ENCODE measurements at places on chromosomes 2 and 18. TPM values are rescaled to one million over a fixed set of nuclear protein-coding genes. Genes with fewer than 3 reads are reported as not detected.

The GALR1 gene
- total RNA-seq = 0.06 TPM

The SERTAD2 gene
- total RNA-seq = 20.7 TPM

DNA sequence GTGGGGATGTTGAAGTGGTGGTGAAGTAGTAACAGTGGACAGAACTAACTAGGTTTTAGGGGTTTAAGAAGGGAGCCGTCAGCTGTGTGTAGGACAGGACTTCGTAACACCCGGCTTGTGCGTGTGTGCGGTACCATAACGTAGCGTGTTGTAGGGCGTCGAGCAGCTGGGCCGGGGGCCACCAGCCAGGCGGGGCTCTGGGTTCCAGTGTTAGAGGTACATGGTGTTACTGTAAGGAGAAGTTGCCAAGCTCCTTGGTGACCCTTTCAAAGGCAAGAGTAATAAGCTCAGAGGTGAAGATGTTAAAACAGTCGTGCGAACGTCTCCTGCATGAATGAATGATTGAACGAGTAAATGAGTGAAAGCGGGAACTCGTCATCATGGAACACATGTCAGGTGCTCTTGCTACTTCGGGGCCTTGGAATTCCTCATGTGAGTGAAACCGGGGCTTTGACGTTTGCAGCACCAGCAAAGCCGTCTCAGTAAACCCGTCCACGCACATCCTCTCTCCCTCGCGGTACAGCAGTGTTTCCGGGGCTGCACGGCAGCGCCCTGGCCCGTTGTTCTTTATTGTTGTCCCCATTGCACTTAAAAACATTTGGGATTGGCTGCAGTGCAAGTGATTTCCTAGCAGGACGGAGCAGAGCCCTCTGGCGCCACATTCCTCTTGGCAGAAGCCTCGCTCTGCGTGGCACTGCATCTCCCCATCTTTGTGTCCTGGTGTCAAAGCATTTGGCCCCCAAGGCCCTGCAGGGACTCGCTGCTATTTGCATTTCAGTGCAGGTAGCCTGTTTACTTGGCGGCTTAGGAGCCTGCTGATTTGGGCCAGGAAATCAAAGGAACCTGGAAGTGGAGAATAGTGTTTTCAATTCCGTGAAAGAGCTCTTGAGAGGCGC is 115.0 kb downstream of the GBX2 start:
- no peak for DNase-seq
- H3K27me3 ChIP-seq = no peaks in the 10 kb centered on the region
- peaks cover 12% of the 10 kb centered on the region for H3K36me3 ChIP-seq
- H3K4me3 ChIP-seq = no peak overlapping the region
- H3K4me1 ChIP-seq = no peaks in the 10 kb centered on the region

DNA sequence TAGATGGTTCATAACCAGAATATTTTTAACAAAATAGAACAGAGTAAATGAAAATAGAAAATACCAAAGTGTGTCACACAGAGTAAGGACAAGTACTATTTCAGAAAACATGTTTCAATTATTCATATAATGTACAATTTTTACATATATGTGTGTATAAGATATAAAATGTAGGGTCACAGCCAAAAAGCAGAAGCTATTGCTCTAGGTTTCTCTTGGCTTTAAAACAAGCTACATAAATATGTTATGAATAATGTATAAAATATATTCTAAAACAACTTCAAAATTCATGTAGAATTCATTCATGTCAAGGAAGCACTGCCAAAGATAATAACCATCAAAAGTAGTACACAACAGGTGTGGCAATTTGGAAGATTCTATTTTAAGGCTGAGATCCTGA is 218.2 kb downstream of the TTC32 start:
- H3K36me3 ChIP-seq = no peaks in the 10 kb centered on the region
- DNase-seq = no peak
- H3K4me1 ChIP-seq = no peaks in the 10 kb centered on the region
- no peak overlapping the region for H3K27ac ChIP-seq
- H3K4me3 ChIP-seq = no peak overlapping the region

The ABCG8 gene
- total RNA-seq = not detected

- DNase-seq = peak; percentile 70
- peak overlapping the region; percentile 75 for H3K4me3 ChIP-seq
- peaks cover 32% of the 10 kb centered on the region for H3K4me1 ChIP-seq
- H3K27me3 ChIP-seq = no peaks in the 10 kb centered on the region
- H3K27ac ChIP-seq = peak overlapping the region; percentile 98
- peaks cover 12% of the 10 kb centered on the region for H3K36me3 ChIP-seq
Observed at GRCh38 chr2:102143450-102143985, 972 bp downstream of the IL1R1 start.

GRCh38 chr2:39623917-39624316 is 41.8 kb upstream of the TMEM178A start:
- H3K4me3 ChIP-seq = no peak overlapping the region
- no peaks in the 10 kb centered on the region for H3K27me3 ChIP-seq
- H3K27ac ChIP-seq = no peak overlapping the region

GRCh38 chr18:79600596-79600995 is 79.0 kb upstream of the CTDP1 start:
- no peaks in the 10 kb centered on the region for H3K27me3 ChIP-seq
- H3K4me3 ChIP-seq = no peak overlapping the region
- H3K27ac ChIP-seq = no peak overlapping the region
- H3K36me3 ChIP-seq = no peaks in the 10 kb centered on the region
- no peak for DNase-seq

The FER1L5 gene
- 0.14 TPM for total RNA-seq

DNA sequence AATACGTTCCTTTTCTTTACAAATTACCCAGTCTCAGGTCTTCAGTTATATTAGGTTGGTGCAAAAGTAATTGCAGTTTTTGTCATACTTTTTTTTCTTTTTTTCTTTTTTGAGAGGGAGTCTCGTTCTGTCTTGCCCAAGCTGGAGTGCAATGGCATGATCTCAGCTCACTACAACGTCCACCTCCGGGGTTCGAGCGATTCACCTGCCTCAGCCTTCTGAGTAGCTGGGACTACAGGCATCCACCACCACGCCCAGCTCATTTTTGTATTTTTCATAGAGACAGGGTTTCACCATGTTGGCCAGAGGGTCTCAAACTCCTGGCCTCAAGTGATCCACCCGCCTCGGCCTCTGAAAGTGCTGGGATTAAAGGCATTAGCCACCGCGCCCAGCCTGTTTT is 43.8 kb upstream of the ASAP2 start:
- DNase-seq = no peak
- H3K27me3 ChIP-seq = no peaks in the 10 kb centered on the region
- H3K27ac ChIP-seq = no peak overlapping the region
- H3K4me3 ChIP-seq = no peak overlapping the region

The GRHL1 gene
- 2.7 TPM for total RNA-seq

The RFTN2 gene
- 12.3 TPM for total RNA-seq

DNA sequence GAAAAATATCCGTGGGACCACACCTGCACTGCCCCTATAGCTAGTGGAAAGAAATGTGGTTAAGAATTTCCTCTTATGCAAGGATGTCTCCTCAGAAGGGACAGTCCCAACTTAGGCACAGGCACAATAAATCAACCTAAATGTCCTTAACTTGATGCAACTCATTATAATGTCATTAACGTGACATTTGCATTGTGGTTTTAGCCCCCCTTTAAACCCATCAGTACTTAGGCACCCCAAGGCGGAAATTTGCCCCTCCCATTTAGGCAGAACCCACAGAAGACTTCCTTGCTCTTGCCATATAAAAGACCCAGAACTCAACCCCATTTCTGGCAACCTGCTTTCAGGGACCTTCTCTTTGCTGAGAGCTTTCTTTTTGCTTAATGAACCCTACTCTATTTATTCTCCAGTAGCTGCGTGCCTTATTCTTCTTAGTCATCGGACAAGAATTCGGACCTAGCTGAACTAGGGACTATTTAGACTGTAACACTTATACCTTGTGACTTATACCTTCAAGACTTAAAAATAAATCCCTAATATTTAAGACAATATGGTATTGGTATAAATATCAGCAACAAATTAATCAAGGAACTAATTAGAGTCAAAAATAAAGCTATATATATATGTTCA is 1281.6 kb upstream of the TMEFF2 start:
- H3K4me1 ChIP-seq = no peaks in the 10 kb centered on the region
- H3K27ac ChIP-seq = no peak overlapping the region
- no peak overlapping the region for H3K4me3 ChIP-seq
- H3K36me3 ChIP-seq = no peaks in the 10 kb centered on the region

DNA sequence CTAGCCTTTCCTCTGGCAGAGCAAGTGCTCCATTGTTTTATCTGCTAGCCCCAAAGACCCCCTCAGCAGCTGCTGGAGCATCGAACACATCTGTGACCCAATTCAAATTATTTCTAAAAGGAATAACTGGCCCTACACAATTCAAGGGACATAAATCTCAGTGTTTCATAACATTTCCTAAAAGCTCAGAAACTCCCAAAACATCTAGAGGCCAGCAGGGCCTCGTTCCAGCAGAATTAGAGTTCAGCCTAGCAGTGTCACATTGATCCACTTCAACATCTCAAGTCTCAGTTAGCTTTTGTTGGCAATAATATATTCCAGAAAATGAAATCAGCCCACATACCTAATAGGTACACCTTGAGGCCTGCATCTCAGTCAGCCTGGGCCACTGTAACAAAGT is 179.1 kb downstream of the ETAA1 start:
- H3K36me3 ChIP-seq = no peaks in the 10 kb centered on the region
- no peaks in the 10 kb centered on the region for H3K4me1 ChIP-seq
- H3K4me3 ChIP-seq = no peak overlapping the region
- no peak for DNase-seq

The SCN9A gene
- 10.5 TPM for total RNA-seq

- DNase-seq = no peak
- H3K36me3 ChIP-seq = no peaks in the 10 kb centered on the region
- H3K4me3 ChIP-seq = no peak overlapping the region
- H3K4me1 ChIP-seq = no peaks in the 10 kb centered on the region
Observed at GRCh38 chr2:66814916-66815315, 380.0 kb downstream of the MEIS1 start.

- no peaks in the 10 kb centered on the region for H3K36me3 ChIP-seq
- H3K4me3 ChIP-seq = no peak overlapping the region
- no peak for DNase-seq
- no peaks in the 10 kb centered on the region for H3K4me1 ChIP-seq
- no peaks in the 10 kb centered on the region for H3K27me3 ChIP-seq
Observed at GRCh38 chr2:150459281-150459680, 28.2 kb downstream of the RND3 start.

DNA sequence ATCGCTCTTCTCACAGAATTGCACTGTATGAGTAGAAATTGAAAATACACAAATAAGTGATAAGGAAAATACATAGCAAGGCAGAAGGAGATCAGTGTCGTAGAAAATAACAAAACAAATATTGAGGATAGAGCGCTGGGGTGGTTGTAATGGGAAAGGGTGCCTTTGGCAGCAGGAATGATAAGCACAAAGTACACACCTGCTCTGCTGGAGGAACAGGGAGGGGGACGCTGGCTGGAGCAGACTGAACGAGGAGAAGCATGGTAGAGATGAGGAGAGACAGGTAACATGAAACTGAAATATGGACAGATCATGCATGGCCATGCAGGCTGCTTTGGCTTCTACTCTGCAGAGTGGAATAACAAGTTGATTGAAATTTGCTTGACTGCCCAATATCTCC is 181.2 kb upstream of the FSHR start:
- H3K36me3 ChIP-seq = no peaks in the 10 kb centered on the region
- H3K4me3 ChIP-seq = no peak overlapping the region
- no peak overlapping the region for H3K27ac ChIP-seq

DNA sequence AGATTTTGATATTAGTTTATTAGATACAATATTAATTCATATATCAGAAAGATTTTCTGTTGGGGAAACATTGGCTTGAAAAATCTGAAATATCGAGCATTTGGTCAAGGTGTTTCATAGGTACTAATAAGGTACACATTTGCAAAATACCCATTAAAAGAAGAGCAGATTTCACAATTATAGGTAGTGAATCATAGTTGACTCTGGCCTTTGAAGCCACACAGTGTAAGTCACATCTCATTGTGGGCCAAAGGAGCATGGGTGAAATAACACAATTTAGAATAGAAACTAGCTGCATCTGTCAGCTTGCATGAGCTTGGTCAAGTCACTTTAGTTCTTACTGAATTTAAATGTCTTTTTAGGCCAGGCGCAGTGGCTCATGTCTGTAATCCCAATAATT is 4.9 kb downstream of the KDM3A start:
- H3K36me3 ChIP-seq = peaks cover 40% of the 10 kb centered on the region
- no peaks in the 10 kb centered on the region for H3K27me3 ChIP-seq
- no peak for DNase-seq
- no peak overlapping the region for H3K27ac ChIP-seq

- H3K4me1 ChIP-seq = no peaks in the 10 kb centered on the region
- no peak for DNase-seq
- no peaks in the 10 kb centered on the region for H3K36me3 ChIP-seq
- H3K27ac ChIP-seq = peak overlapping the region; percentile 1
- no peaks in the 10 kb centered on the region for H3K27me3 ChIP-seq
Observed at GRCh38 chr2:229170916-229171315, 100.2 kb downstream of the PID1 start.

DNA sequence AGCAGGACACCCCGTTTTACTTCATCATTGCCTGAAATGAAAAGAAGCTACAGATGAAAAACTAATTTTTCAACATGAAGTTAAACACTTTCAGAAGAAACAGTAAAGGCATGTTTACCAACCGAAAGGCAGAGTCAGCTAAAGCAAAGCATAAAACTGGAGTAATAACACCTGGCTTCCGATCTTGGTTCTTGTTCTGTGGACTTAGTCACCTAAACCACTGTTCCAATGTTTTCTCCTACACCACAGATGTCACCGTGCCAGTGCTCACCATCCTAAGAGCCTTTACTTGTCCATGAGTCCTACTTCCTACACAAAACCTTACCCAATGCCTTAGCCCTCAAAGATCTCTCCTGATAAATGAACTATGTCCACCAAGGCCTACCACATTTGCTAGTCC is 13.5 kb downstream of the MCM6 start:
- H3K36me3 ChIP-seq = peaks cover 62% of the 10 kb centered on the region
- no peak overlapping the region for H3K27ac ChIP-seq
- no peaks in the 10 kb centered on the region for H3K27me3 ChIP-seq
- H3K4me1 ChIP-seq = no peaks in the 10 kb centered on the region
- no peak overlapping the region for H3K4me3 ChIP-seq
- no peak for DNase-seq

GRCh38 chr2:88054782-88055370 is 707 bp downstream of the KRCC1 start:
- DNase-seq = no peak
- H3K4me3 ChIP-seq = peak overlapping the region; percentile 70
- peaks cover 26% of the 10 kb centered on the region for H3K4me1 ChIP-seq
- H3K36me3 ChIP-seq = no peaks in the 10 kb centered on the region

The ALPG gene
- 0.49 TPM for total RNA-seq

The TMEM185B gene
- total RNA-seq = 26.6 TPM

GRCh38 chr2:219636941-219637841 is 9.8 kb downstream of the SLC4A3 start:
- no peak for DNase-seq
- no peaks in the 10 kb centered on the region for H3K36me3 ChIP-seq
- H3K4me1 ChIP-seq = no peaks in the 10 kb centered on the region
- no peak overlapping the region for H3K27ac ChIP-seq
- H3K27me3 ChIP-seq = no peaks in the 10 kb centered on the region

DNA sequence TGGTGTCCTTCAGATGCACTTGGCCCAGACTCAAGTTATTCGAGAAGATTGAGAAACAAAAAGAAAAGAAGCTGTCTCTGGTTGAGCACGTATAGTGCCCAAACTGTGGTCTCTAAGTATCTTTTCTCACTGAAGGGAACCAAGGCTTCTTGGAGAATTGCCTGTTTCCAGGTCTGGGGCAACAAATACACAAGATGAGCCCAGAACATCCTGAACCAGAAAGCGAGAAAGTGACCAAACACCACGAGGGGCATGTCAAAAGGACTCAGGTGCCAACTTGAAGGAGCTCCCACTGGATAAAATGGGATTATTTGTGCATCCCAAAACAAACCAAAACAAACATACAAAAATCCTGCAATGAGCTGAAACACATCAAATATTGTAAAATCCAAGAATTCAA is 13.6 kb upstream of the ATOH8 start:
- DNase-seq = no peak
- no peaks in the 10 kb centered on the region for H3K36me3 ChIP-seq
- no peaks in the 10 kb centered on the region for H3K27me3 ChIP-seq
- H3K4me3 ChIP-seq = no peak overlapping the region
- H3K4me1 ChIP-seq = peaks cover 62% of the 10 kb centered on the region
